Tongue (tissue), 3 donors: ENCODE measurements at places on chromosomes 16 and 17. TPM values are rescaled to one million over a fixed set of nuclear protein-coding genes. Genes with fewer than 3 reads are reported as not detected.

- no peak for DNase-seq
These were observed 11.7 kb downstream of the C17orf67 start for GRCh38 chr17:56821847-56822534.

- DNase-seq = peak; percentile 79
These were observed 218.5 kb upstream of the CIBAR2 start for GRCh38 chr16:85330694-85331188.

DNA sequence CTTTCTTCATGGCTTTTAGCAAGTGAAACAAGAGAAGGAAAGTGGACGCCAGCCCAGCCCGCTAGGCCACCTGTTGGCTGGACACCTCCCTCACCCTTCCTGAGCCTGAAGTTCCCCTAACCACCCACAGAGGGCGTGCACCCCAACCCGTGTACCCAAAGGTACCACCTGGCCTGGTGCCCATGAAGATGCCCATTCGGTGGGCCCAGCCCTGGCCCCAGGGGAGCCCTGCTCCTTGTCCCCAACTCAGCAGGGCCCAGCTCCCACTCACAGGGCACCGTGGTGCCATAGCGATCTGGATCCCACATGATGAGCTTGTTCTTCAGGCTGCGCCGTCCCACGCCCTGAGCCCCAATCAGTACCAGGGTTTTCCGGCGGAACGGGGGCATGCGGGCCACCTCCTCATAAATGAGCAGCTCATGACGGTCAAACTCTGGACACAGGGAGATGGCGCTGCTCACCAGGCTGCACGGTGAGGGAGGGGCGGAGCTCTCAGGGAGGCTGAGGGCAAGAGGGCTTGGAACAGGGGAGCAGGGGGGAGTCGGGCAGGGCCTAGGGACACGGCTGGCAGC lies 26.8 kb downstream of the MPP2 start:
- peak; percentile 93 for DNase-seq

The SLC46A1 gene
- total RNA-seq = 6.5 TPM

DNA sequence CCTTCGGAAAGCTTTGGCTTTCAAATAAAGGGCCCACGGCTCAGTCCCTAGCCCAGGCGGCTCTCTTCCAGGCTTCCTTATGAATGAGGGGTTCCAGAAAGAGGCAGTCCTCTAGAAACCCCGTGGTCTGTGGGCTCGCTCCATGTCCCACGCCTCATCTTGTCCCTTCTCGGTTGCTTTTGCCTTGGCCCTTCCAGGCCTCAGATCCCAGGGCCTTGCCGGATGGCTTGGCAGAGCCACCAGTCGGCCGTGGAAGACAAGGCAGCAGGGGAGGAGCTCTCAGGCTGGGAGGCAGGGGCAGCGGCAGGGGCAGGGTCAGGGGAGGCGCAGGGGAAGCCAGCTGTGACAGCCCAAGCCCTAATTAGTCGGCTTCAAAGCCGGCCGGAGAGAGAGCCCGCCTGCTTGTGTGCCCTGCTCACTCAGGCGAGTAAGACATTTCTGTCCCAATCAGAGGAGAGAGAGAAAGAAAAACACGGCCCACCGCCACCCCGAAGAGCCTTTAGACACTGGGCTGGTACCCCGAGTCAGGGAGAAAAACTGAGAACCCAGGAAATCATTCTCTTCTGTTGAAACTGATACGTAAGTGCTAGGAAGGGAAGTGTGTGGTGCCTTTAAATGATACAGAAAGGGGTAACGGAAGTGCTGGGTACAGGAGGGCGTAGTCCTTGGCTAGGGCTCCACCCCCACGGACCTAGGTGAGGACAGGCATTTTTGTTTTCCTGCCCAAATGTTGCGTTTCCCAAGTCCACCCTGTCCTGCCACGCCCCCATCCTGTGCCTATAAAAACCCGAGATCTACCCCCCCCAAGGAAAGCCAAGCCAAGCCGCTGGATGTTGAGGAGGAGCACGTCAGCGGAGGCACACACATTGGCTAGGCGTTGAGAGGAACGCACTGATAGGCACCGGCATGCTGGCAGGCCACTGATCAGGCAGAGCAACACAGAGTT lies 27.8 kb upstream of the MEIOC start:
- peak; percentile 86 for DNase-seq

DNA sequence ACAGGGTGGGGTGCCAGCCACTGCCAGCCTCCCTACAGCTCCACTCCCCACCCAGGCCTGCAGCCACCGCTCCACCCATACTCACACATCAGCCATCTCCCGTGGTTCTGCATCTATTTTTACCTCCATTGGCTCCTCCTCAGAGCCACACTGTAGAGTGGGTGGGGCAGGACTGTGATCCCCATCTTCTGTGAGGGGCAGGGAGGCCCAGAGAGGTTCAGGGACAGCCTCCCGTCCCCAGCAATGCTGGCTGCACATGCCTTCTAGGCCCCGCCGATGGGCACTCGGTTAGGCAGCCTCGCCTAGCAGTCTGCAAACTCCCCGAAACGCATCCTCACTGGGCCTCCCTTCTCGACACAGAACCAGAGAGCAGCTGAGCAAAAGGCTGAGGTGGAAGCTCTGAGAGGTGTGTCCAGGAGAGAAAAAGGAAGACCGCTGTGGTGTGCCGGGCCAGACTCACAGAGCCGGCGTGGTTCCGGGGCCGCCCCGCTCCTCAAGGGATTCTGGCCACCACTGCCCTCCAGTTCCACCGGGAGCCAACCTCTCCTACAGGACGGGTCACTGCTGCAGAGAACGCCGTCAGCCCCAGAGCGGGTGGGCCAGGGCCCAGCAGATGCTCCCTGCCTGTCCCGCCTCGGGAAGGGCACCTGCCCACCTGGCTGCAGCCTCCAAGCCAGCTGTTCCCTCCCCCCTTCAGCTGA lies 71.9 kb downstream of the ABR start:
- DNase-seq = no peak

The TBKBP1 gene
- 11.4 TPM for total RNA-seq

DNA sequence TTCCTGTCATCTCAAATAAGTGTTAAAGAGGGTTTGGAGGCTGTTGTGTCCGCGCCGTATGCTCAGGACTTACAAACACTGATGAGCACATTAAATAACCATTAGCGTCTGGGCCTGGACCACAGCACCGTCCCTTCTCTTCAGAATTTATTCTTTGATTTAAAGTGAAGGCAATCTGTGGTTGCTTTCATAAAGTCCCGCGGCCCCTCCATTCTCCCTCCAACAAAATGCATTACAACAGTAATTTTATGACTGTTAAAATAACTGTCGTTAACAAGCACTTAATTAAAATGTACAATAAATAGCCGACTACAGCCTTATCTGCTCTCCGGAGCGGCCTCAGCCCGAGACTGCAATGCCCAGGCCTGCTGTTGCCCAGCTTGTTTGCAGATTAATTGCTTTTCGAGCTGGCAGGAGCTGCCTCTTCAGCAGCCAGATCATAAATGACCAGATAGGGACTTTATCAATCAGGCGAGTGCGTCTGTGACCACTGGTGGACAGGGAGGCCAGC lies 30.6 kb upstream of the IRX3 start:
- DNase-seq = no peak

DNA sequence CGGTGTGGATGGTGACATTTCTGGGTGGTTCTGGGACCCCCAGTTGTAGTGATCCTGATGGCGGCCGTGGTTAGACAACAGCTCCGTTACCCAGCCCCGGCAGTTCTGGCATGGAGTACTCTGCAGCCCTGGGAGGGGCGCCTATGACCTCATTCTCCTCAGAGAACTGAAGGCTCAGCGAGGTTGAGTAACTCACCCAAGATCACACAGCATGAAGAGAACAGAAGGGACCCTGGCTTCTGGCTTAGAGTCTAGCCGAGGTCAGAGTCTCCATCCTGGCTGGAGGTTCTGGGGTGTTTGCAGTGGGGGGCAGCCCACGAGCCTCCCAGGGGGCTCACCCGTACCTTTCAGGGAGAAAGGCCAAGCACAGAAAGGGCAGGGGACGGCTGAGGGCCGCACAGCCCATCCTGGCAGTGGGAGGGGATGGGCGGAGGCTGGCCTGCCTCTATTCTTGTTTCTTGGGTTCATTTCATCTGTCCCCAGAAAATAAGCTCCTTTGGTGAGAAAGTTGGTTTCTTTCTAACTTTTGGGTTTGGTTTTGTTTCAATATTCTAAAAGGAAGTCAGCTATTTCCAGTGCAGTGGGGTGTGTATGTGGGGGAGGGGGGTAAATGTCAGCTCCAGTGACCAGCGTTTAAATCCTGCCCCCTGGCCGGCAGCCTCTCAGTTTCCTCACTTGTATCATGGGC lies 13.2 kb downstream of the ZFPM1 start:
- DNase-seq = no peak

DNA sequence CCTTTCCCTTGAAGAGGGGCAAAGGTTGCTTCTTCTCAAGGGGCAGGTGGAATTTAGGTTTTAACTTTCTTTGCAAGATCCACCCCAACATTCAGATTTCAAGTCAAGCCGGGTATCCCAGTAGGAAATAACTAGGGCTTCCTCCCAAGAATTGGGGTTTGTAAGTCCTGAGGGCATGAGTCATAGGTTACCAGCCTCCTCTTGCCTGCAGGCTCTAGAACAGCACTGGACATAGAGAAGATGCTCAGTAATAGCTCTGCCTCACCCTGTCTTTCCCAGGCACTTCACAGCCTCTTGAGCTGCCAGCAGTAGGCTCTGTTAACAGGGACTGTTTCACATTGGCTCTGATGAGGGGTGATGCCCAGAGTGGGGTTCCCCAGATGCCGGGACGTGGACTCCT lies 35.8 kb upstream of the ZFP90 start:
- no peak for DNase-seq

DNA sequence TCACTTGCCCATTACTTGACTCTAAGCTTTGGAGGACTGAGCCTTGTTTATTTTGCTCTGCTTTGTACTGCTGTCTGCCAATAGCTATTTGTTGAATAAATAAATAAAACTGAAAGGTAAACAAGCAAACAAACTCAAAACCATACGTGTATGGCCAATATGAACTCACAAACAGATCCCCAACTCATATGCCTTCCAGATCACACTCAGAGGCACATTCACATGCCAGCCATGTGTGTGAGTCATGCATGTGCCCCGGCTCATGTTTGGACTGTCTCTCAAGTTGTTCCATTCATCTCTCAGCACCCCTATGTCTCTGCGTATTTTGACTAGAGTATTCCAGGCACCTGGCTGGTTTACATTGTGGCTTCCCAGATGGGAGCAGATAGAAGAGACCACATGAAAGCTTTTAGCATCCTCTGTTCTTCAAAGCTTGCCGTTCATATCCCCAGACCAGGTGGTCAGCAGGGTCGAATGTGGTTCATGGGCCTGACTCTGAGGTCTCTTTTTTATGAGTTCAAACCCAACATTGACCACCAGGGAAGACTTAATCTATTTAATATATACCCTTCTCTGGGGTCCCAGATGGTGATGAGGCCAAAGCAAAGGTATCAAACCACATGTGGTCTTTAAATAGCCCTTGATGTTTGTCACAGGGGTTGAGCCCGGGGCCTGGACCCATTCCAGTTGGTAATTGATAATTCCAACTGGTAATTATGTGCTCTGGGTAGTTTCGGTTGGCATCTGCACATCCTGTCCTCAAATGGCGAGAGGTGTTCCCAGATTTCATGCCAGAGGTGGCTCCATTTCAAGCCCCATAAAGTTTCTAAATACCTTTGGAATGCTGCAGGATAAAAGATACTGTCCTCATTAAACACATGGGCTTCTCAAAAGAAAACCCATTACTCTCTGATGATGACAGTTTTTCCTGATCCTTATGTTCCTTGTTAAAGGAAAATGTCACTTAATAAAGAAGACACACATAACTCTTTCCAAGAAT lies 287.3 kb upstream of the MAF start:
- DNase-seq = no peak

The KCNAB3 gene
- total RNA-seq = 0.82 TPM

DNA sequence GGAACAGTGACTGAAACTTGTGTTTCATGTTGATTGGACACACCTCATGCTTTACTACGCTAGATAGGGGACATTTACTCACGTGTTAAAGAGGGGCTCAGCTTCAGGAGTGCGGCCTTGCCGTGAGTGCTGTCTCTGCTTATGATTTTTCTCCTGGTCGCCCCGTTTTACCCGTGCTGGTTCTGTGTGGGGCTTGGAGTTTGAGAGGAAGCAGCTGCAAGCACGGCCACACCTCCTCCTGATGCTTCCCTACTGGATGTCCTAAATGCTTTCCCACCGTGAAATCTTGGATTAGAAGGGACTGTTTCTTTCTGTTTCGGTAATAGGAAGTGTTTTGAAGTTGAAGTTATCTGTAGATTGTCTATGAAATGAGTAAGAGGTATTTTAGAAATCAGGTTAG lies 54.0 kb upstream of the ZNF750 start:
- DNase-seq = peak; percentile 86

The TOB1 gene
- 77.3 TPM for total RNA-seq

- DNase-seq = no peak
These were observed 166.3 kb downstream of the MSI2 start for GRCh38 chr17:57422574-57423164.

DNA sequence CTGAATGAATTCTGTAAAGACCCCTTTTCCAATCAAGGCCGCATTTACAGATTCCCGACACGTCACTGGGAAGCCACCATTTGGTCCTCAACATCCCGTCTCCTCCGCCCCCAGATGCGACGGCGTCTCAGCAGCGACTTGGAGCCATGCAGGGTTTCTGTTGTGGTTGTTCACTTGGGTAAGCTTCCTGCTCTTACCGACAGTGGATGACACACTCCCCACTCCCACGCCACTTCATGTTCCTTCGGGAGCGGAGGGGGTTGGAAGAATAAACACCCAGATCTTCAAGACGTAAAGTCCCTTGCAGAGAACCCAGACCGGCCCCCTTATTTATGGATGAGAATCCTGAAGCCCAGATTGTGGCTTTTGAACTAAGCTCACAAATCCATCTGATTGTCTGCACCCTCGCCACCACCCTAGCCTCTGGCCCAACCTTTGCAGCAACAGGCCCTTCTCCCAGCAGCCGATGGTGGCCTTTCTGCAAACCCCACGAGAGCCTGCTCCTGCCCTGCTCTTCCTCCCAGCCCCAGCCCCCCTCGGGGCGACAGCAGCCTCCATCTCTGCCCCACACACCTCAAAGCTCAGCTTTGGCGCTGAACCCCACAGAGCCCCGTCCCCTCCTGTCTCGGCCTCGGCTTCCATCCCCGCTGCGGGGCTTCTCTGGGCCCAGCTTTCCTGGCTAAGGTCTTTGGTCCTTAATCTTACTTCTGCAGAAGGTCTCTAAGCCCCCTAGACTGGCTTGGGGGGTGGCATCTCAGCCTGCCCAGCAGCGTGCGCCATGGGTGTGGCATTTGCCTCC lies 19.0 kb upstream of the OSGIN1 start:
- no peak for DNase-seq
